Dorsolateral prefrontal cortex (tissue), 122 donors: ENCODE measurements at places on chromosomes 11 and 22. TPM values are rescaled to one million over a fixed set of nuclear protein-coding genes. Genes with fewer than 3 reads are reported as not detected.

GRCh38 chr22:40904101-40904500, 42.2 kb upstream of the DNAJB7 start:
- no peak for DNase-seq

GRCh38 chr22:31098632-31099110, 8.7 kb downstream of the SELENOM start:
- no peak for DNase-seq

DNA sequence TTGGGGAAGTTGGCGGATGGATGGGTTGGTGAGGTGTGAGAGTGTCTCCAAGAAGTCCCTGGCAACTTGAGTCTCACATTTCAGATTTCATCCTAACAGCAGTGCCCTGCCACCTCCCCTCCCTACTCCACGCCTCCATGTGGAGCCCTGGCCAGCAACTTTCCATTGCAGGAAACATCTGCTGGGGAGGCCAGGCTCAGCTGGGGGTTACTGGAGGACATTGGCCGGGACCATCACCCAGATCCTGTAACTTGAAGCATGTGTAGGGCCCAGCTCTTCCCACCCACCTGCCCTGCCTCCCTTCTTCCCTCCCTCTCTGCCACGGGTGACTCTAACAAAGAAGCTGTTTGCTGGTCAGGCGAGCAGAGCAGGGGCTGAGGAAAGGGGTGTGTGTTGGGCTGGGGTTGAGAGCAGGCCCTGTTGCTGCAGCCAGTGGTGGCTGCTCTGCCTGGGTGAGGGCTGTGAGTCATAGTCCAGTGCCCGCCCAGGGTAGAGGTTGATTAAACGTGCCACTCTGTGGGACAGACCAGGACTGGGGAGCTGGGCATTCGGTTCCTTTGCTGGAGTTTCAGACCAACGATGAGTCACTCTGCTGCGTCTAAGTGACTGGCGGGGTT, 64.0 kb downstream of the SCN3B start:
- no peak for DNase-seq

DNA sequence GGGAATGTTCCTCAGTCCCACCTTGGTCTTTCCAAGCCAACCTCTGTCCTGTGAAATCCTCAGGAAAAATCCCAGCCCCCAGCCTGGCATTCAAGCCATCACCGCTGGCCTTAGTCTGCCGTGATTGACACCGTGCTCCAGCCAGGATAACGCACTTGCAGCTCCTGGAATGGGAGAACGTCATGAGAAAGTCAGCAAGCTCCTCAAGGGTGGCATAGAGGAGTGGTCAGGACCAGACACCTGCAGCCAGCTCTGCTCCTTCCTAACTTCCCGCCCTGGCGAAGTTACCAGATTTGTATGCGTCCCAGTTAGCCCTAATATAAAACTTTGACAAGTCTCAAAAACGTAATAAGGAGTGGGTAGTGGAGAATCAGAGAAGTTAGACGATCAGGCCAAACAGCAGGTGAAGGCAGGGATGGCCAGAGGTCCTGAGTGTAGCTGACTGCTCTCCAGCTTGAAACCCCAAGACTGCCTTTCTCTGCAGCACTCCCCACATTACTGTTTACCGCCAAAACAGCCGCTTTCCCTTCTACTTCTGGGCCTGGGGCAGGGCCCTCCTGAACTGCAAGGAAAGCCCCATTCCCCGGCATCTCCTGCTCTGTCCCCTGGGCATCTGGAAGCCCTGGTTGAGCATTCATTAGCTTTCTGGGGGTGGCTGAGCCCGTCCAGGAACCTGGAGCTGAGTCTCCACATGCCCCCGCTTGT, 1.3 kb upstream of the DKK3 start:
- DNase-seq = no peak

DNA sequence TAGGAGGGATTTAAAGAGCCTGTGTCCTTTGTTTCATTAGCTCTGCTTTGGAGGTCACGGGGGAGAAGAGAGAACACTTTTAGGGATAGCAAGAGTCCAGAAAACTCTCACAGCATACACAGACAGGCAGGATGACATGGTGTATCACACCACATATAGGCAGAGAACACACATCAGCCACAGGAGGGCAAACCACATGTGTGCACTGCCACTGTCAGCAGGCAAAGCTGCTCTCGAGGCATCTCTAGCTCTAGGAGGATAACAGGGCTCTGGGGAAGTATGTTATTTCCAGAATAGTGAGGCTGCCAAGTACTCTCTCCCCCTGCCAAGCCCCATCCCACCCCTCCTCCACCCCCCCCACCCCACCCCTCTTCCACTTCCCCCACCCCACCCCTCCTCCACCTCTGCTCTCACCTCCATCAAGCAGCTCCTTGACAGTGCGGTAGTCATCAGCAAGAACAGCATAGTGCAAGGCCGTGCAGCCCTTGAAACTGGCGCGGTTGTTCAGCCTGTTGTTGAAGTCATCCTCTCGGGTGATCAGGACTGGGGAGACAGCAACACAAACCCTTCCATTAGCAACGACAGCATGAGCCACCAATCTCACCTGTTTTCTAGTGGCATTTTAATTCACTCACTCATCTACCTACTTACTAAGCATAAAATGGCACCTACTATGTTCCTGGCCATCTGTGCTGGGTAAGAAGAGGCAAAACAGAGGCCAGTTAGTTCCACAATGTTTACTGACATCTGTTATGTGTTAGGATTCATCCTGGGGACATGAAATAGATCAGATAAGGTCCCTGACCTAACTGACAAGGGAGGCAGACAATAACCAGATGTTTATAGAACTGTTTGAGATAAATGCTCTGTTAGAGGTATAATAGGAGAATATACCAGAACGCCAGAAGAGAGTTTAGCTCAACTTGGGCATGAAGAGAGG, 75.6 kb downstream of the CLPB start:
- DNase-seq = no peak

DNA sequence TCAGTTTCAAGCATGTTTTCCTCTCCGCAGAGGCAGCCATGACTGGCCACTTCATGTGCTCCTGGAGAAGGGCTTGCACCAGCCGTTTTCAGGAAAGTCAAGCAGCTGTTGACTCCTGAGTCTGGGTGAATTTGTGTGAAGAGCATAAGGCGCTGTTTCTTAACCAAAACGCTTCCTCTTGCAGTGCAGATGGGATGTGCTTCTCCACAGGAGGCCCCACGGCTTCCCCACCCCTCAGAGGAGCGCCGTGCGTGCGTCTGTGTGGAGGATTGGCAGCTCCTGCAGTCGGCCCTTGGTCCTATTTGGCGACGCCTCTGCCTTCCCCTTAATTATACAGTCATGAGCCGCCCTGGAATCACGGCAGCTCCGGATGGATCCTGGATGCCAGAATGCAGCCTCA, 54.1 kb upstream of the B3GAT1 start:
- DNase-seq = no peak

SLC25A45 gene
- 14.7 TPM for total RNA-seq
